Upper lobe of left lung (tissue), 6 donors: ENCODE measurements at places on chromosomes 7 and 10.

DNA sequence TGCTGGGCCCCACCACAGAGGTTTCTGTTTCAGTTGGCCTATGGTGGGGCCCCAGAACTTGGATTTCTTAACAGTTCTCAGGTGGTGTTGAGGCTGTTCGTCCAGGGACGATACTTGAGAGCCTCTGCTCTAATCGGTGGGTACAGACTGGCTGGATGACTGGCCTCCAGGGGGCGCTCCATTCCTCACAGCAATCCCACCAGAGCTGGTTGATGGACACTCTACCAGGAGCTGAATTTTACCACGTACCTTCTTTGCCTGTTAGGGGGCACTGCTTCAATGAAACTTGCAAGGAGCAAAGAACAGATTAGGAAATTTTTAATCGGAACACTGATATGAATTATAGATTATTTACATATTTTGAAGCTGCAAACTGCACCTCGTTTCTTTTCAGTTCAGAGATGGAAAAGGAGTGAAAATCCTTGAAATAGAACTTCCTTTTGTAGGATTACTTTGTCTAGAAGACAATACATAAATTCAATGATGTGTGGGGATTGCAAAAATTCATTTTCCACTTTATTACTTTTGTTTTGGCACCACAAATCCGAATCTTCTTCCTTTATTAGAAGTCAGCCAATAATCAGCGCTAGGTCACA lies 44.8 kb downstream of the KBTBD2 start:
- H3K27ac ChIP-seq = no peak overlapping the region
- no peak overlapping the region for H3K4me3 ChIP-seq
- no peaks in the 10 kb centered on the region for H3K36me3 ChIP-seq

- H3K4me3 ChIP-seq = no peak overlapping the region
- no peak overlapping the region for H3K27ac ChIP-seq
- no peaks in the 10 kb centered on the region for H3K4me1 ChIP-seq
- no peaks in the 10 kb centered on the region for H3K36me3 ChIP-seq
These were observed 109.0 kb downstream of the CCDC71L start for GRCh38 chr7:106551936-106552335.

DNA sequence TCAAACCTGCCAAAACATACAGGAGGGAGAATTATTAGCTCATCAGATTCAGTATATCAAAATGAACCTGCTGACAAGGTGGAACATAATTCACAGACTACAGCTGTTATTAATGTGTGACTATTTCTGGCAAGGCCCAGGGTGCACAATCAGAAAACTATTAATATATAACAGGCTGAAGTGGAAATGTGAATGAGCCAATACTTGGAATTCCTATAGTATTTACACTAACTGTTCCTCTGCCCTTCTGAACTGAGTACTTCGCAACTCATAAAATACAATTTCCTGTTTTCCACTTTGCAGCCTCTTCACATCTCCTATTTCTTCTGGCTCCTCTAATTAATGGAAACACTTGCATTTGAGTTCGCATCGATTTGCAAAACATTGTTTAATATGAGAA lies 330.8 kb downstream of the DPP6 start:
- H3K4me3 ChIP-seq = no peak overlapping the region
- no peak overlapping the region for H3K27ac ChIP-seq
- H3K36me3 ChIP-seq = no peaks in the 10 kb centered on the region

GRCh38 chr7:1101563-1102431 lies 13.9 kb downstream of the GPER1 start:
- H3K4me1 ChIP-seq = peaks cover 3% of the 10 kb centered on the region
- H3K4me3 ChIP-seq = no peak overlapping the region
- no peaks in the 10 kb centered on the region for H3K27me3 ChIP-seq
- no peak overlapping the region for H3K27ac ChIP-seq
